ENCODE measurements at places on chromosomes 12 and 14.

DNA sequence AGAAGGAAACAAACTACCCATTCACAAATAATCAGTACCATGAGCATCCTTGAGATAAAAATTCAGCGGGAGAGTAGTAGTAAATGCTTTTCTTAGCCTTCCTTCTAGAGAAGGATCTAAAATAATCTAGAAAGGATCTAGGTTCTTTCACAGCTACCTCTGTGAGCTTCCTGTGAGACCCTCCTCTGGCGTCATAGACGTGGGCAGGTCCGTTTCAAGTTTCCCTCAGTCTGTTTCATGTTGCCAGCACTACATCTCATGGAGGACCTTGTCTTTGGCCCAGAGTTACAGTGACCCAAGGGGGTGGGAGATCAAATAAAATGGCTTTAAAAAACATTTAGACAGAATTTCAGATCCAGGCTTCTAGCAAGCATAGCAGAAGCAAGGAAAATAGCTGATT is 13.6 kb downstream of the DAAM1 start:
- no peak for DNase-seq

GRCh38 chr12:52285172-52285745 is 6.1 kb downstream of the KRT81 start:
- DNase-seq, result no peak

- no peak for DNase-seq
Measured at GRCh38 chr12:39830852-39831520, 211.4 kb upstream of the ABCD2 start.

GRCh38 chr12:132502149-132502881 is 12.4 kb downstream of the FBRSL1 start:
- DNase-seq, result peak; percentile 29

- no peak for DNase-seq
Measured at GRCh38 chr12:119308708-119309456, 25.6 kb upstream of the CCDC60 start.

DNA sequence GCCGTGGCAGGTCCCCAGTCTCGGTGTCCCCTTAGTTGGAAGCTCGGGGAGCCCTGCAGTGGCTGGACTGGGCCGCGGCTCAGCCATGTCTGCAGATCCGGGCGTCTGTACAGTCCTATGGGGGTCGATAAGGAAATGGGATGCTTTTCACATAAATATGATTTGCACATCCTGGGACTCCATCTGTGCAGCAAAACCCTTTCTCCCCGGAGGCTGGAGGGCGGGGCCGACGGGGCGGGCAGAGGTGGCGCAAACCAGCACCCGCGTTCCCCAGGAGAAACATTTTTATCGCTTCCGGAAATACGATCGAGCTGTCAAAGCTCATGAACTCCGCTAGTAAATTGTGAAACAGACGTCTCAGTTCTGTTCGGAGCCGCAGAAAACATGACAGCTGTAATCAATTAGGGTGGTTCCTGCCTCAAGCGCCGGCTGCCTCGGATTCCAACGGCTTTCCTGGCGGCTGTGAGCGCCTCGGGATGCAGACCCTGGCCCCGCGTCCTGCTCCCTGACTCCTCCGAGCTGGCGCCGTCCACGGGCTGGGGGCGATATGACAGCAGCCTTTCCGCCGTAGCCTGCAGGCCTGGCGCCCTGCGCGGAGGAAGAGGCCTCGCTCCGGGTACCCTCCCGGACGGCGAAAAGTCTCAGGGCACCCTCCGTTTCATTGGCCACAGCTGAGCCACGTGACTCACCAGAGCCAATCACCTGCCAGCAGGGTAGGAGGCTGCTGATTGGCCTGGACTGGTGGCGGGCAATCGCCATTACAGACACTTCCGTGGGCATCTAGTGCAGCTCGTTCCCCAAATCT is 23.0 kb downstream of the DIO3 start:
- DNase-seq, result no peak
